ENCODE measurements at places on chromosomes 2 and 18.

- peak; percentile 42 for DNase-seq
These were observed 143.0 kb downstream of the ARL6IP6 start for GRCh38 chr2:152861349-152861942.

DNA sequence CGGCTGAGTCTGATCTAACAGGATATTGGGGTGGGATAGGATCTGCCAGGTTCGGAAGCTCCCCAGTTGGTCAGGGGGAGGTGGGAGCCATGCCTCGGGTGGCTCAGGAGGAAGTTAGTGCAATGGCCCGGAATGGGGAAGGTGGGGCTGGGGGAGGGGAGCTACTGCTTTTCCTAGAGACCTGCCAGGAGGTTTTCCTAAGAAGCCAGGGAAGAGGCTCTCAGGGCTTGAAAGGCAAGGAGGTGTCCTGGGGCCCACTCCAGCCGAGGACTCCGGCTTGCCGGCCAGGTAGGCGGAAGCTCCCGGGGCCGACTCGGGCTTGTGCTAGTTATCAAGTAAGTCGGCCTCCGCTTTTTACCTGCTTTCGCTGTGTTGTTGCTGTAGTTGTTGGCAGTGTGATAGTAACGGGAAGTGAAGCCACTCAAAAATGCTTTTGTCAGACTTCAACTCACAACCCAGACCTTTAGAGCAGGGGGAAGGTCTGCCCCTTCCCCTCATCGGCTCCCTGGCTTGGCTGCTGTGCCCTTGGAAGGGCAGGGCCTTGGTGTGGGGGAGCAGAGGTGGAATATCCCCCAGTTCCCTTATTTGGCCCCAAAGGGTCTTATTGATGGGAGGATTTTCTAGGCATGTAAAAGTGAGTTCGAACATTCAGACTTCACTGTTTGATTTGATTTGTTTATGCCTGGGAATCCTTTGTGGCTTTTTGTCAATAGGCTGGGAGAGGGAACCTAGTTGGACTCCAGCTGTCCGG, 5.4 kb downstream of the GDF7 start:
- no peak for DNase-seq

- peak; percentile 99 for DNase-seq
These were observed 418.0 kb upstream of the TNP1 start for GRCh38 chr2:217277646-217278398.

DNA sequence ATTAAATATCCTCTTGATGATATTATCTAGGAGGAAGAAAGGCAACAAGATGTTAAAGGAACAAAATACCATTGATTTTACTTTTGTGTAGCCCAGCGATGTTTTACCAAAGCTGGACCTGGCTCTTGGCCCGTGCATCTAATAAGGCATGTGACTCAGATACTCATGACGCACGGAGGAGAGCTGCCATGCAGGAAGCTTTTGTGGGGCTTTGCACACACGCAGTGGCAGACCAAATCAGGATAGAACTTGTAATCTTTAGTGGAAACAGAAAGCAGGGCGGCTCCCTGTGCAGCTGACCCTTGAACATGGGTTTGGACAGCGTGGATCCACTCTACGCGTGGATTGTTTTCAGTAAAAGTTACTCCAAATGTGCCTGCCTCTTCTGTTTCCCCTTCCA, 190.0 kb downstream of the NAPG start:
- DNase-seq = peak; percentile 53

- DNase-seq = no peak
These were observed 256.6 kb upstream of the NT5C1B start for GRCh38 chr2:18845854-18846445.

DNA sequence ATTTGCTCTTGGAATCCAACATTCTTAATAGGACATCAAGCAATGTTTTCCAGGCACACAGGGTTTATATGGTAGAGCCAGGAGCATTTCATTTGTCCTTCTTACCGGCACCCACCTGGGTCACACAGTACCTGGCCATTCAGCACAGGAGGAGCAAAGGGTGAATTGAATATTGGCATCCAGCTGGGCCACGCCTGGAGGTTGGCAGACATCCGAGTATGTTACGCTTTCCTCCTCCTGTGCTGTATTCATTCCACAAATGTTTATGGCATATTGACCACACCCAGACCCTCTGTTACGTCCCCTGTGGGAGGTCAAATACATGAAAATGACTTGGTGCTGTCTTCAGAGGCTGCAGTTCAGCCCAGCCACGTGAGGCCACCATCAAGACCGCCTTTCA, 206.2 kb downstream of the RTP5 start:
- peak; percentile 24 for DNase-seq

DNA sequence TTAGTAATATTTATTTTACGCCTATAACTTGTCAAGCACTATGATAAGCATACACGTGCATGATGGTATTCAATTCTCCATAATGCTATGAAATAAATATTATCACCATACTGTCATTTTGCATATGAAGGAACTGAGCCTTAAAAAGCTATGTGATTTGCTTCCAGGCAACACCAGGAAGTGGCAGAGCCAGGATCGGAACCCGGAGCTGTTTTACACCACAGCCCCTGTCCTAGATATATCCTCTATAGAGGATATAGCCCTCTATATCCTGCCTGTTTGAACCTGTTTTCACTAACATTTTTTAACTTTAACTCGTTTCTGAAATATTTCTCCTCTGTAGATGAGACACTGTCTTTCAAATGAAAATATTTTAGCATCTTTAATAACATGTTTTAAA, 690.0 kb downstream of the SATB2 start:
- DNase-seq = no peak

GRCh38 chr2:11330457-11331142, 13.8 kb downstream of the ROCK2 start:
- no peak for DNase-seq

GRCh38 chr2:7819850-7820249, 862.0 kb upstream of the ID2 start:
- no peak for DNase-seq

DNA sequence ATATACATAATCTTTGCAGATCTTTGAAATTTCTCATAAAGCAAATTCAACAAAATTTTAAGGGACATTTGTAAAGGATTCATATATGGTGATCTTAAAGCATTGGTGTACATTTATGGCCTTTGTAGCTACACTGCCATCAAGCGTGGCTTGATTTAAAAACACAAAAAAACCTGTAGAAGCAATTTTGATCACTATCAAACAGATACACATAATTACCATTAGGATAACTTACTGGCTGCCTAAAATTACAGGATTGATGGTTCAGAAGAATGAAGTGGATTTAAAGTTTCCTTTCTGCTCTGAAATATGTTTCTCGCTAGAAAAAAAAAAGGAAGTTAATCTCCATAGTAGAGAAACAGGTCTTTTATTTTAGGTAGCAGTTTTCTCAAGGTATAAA, 31.4 kb downstream of the MAPRE2 start:
- DNase-seq = no peak

GRCh38 chr2:170282851-170283250, 104.9 kb downstream of the MYO3B start:
- DNase-seq = no peak

- DNase-seq = peak; percentile 52
These were observed 77.5 kb upstream of the ITPRID2 start for GRCh38 chr2:181814057-181814491.

GRCh38 chr2:239252801-239253200, 148.0 kb downstream of the HDAC4 start:
- DNase-seq = no peak

DNA sequence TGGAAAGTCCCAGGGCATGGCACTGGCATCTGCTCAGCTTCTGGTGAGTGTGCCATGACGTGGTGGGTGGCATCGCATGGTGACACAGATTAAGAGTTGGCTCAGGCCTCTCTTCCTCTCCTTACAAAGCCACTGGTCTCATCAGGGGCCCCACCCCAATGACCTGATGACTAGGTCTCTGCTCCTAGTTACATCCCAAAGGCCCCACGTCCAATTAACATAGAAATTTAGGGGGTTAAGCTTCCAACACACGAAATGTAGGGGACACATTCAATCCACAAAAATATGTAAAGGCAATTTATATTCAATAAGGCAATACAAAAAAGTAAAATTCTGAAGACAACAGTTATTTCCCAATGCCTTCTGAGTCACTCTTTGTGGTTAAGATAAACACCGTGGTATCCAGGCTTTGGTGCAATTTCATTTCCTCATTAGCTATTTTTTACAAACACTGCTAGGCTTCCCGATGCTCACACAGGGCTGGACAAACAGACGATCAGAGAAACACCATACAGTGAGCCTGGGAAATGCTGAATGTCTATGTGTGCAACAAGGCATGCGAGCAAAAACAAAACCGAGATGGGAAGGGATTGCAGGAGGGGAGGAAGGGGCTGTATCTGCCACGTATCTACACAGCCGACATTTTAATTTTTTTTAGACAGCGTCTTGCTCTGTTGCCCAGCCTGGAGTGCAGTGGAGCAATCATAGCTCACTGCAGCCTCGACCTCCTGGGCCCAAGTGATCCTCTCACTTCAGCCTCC, 67.2 kb downstream of the MBP start:
- peak; percentile 78 for DNase-seq

- no peak for DNase-seq
These were observed 20.0 kb downstream of the DUSP11 start for GRCh38 chr2:73759904-73760303.

GRCh38 chr2:37090019-37090477, 5.7 kb downstream of the GPATCH11 start:
- DNase-seq = no peak
